ENCODE measurements at places on chromosomes 3 and 15.

- DNase-seq = no peak
Observed at GRCh38 chr3:55725681-55726500, 238.8 kb upstream of the WNT5A start.

GRCh38 chr3:178259703-178260102, 276.5 kb upstream of the KCNMB2 start:
- no peak for DNase-seq

DNA sequence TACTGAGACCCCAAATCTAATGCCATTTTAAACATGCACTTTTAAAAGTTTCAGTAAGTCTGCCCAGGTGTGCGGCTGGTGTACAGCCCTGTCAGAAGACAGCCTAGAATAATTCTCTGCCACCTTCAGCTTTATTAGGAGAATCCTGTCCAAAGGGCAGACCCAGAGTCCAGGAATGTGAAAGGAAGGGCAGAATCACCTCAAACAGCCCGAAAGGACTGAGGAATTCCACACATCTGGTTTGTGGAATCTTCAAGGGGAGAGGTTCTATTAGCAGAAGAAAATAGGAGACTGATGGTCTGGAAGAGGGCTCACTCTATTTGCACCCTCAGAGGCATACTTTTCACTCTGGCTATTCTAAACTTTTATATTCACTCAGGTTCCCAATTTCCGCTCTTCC, 46.6 kb downstream of the TYRO3 start:
- DNase-seq = no peak

GRCh38 chr3:49903451-49904424, at the start of gene MST1R:
Gene MST1R (minus strand): TSS chr3:49903873. CDS start chr3:49903609, 264 bp downstream.
- DNase-seq = peak; percentile 72

- DNase-seq = no peak
Observed at GRCh38 chr3:39050029-39050428, 1.7 kb downstream of the SCN11A start.

GRCh38 chr3:44050101-44050500, 191.6 kb upstream of the TOPAZ1 start:
- DNase-seq = no peak

- DNase-seq = no peak
Observed at GRCh38 chr3:114307832-114308231, 14.0 kb downstream of the TIGIT start.

DNA sequence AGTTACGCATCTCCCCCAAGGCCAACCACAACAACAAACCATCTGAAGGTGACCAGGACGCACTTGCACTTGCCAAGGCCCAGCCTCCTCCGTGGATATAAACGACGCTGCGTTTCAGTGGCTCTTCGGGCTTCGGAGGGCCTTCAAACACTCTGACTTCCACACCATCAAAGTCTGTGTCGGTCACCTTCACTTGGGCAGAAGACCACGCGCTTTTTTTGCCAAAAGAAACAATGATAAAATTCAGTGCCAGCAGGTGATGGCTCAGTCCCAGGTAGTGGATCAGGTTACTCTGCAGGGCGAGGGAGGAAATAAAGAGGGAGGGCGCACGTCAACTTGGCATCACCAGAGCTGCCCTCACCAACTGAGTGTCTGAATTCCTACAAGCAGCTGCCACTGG, 63.0 kb downstream of the NCEH1 start:
- no peak for DNase-seq

DNA sequence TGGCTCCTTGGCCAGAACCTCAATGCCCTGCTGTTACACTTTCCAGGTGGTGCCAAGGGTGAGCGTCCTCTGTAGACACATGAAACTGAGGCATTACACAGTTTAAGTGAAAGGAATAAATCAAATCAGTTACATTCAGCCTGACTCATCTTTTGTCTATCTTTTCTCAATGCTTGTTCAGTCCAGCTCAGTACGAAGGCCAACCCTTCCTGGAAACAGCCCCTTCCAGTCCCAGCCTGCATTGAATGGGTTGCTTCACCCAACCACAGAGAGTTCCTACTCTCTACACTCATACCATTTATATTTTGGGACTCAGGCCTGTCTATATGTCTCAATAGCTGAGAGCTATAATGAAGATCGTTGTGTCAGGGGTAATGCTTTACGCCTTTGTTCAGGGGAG, 363.6 kb downstream of the RORA start:
- no peak for DNase-seq

DNA sequence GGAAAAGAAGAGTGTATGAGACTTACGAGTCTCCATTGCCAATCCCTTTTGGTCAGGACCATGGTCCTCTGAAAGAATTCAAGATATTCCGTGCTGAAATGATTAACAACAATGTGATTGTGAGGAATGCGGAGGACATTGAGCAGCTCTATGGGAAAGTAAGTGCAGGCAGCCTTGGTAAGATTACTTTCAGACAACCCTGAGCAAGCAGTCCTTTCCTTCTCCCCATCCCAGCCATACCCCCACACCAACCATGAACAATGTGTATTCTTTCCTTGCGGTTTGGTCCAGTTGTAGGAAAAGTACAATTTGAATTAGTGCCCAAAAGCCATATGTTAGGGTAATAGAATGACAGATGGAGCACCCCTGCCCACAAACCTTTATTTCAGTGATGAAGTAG, 5.6 kb downstream of the TSEN2 start:
- no peak for DNase-seq

DNA sequence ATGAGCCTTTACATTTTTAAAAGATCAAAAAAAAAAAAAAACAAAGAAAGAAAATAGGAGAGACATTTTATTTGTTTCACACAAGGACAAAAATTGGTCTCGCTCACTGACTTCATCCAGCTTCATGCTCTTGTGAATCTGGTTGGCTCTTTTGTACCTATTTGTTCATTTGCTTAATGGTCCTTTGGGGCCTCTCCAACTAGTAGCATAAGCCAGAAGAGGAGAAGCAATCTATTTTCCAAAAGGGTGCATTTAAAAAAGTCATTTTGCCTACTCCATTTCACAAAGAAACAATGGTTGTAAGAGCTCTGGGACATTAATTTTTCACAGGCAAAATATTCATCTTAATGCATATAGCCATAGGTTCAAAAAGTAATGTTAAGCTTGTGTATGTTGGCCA, 168.3 kb upstream of the ADAMTS9 start:
- DNase-seq = no peak

DNA sequence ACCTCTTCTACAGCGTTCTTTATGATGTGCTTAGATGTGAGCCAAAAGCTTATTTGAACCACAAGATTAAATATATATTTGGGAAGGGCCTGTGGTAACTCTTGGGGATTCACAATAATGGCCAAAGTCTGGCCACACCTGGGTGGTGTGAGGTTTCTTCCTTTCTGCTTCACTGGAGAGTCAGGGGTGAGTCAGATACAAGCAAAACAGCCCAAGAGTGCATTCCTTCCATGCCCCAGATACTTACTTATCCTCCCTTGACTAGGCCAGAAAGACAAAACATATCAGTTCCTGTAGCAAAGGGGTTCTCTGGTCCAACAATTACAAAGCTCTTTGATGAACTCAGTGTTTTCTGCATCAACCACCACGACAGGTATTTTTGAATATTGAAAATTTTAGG, 941 bp downstream of the ZBED2 start:
- no peak for DNase-seq

DNA sequence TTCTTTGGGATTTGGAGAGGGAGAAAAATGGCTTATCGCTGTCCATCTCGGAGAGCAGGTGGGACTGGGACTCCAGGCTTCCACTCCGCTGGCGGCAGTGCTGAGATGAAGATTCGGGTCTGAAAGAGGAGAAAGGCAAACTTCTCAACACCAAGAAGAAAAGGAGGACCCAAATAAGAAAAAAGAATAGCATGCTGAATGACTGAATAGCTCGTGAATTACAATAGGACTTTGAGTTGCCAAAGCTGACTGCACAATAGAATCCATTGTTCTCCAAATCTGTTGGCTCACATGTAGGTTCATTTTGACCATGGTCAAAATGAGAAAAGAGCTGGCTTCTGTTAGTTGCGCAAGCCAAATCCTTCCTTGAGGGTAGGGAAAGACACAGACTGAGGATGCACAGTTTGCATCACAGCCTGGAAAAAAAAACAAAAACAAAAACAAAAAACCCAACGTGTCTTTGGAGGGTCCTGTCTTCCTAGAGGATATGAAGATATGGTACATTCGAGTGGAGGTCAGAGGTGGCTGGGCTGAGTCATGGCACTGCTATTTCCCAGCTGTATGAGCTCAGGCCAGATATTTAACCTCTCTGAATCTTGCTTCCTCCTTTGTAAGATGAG, 59.3 kb upstream of the LMOD3 start:
- DNase-seq = no peak

GRCh38 chr3:167733961-167734497, 663 bp downstream of the PDCD10 start:
- DNase-seq = no peak

DNA sequence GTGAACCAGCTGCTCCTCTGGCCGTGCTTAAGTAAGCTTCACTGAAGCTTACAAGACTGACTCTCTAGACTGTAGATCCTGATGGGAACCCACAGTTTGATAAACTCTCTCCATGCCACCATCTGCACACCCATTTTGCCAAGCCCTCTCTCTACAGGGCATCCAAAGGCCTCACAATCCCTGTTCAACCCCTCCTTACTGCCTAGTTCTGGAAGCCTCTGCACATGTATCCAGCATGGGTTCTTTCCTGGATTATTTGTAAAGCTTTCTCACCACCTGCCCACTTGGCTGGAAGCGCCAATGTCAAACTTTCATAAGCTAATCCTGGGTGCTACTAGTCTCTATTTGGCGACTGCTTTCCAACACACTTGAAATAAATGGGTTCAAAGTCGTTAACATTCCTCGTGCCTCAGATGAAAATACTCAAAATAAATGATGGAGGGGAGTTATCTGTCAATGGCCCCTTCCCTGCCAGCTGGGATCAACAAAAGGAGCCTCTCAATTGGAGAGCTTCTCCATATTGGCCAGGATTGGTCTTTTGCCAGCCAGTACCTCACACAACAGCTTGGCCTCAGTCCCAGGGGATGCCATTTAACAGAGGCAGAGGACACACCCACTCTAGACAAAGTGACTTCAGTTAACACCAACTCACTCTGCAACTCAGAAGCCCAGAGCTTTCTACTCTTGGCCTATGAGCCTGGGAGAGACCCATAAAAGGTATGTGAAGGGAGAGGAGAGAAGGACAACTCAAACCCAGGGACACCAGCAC, 48.1 kb downstream of the SH3BP5 start:
- no peak for DNase-seq

DNA sequence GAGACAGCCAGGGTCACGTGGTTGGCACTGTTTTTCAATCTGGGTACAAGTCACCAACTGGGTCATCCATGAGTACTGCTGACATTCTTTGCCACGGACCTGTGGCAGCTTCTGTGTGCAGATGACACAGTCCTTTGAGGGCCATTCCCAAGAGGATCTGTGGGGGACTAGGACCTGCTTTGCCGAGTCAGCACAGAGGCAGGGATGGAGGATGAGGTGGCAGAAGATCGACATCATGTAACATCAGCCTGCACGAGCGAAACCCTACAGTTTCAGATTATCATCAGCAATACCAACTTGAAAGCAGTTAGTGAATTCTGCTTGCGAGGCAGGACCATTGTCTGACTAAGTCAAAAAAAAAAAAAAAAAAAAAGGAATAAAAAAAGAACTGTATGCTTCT, 227.7 kb downstream of the FOXP1 start:
- no peak for DNase-seq

GRCh38 chr15:31221936-31222515, 104.6 kb upstream of the KLF13 start:
- no peak for DNase-seq

DNA sequence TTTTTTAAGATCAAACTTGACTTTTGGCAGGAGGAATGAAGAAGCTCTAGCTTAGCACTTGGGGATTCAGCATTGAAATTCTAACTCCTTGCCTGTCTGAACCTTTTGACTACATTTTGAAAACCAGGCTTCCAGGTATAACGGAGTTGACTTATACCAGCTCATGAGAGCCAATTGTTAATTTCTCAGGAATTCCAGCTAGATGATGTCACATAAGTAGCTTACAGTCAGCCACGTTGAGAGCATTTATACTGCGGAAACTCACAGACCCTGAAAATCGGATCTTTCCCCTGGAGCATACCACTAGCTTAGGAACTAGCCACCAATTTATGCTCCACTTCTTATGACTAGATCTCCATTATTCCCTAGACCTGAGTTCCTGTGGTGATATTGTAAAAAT, 321.4 kb upstream of the DPH6 start:
- DNase-seq = no peak

DNA sequence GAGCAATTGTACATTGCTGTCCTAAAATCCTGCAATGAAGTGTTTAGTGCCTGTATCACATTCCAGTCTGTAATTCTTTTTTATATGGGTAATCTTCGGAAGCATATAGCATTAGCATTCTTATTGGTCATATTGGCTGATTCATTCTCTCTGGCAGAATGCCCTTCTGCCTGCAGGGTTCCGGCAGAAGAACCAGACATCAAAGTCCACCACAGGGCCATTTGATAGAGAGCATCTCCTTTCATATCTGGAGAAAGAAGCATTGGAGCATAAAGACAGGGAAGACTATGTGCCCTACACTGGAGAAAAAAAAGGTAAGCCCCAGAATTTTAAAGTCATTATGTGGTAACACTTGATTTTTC, 39.6 kb downstream of the TMOD3 start:
- no peak for DNase-seq

DNA sequence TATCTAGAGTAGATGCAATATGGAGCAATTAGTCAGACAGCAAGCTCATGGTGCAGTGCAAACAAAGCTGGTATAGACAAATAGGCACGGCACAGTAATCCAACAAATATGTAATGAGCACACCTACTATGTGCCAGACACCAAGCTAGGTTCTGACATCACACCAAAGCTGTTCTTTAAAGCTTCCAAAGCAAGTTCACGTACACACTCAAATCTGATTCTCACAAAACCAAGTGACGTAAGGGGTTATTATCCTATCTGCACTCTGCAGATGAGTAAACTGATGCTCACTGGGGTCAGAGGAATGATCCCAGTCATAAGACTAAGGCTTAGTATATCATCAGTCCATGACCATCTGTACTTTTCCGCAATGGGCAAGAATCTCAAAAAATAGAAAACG, 27.8 kb upstream of the LIPC start:
- DNase-seq = no peak

DNA sequence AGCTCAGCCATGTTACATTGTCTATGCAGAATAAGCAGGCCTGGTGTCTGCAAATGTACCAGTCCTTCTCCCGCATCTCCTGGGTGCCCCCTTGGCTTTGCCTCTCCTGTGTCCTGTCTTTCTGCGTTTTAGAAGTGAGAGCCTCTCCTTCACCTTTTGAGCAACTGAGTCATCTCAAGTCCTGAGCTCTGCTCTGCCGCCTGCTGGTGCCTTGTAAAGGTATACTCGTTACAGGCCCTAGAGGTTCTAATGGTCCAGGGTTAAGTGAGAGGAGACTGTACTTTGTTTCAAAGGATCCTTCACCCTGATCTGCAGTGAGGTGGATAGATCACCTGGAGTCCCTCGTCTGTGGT, 12.6 kb downstream of the GHRL start:
- DNase-seq = no peak

- DNase-seq = no peak
Observed at GRCh38 chr3:4497005-4497692, 4.0 kb downstream of the ITPR1 start.

All from ovary (tissue), 10 donors.